ENCODE measurements at places on chromosomes 16 and 17. TPM values are rescaled to one million over a fixed set of nuclear protein-coding genes. Genes with fewer than 3 reads are reported as not detected.

Gene PHKB
- 47.1 TPM for total RNA-seq

Gene PRR11
- total RNA-seq: 4.2 TPM

Gene VPS35L
- 23.6 TPM for total RNA-seq

Gene ABCA10
- total RNA-seq: 10.2 TPM

Gene RNF222
- not detected for total RNA-seq

Measured in muscle of leg (tissue), 16 donors.